Mammary epithelial cell (primary cell): ENCODE measurements at places on chromosomes 2 and 18. TPM values are rescaled to one million over a fixed set of nuclear protein-coding genes. Genes with fewer than 3 reads are reported as not detected.

RAB10 gene
- 127 TPM for total RNA-seq

RAB6C gene
- not detected for total RNA-seq

PSMG2 gene
- 67.9 and 83.9 TPM in 2 replicates for total RNA-seq

IER3IP1 gene
- 15.2 TPM for total RNA-seq

DSEL gene
- 6.0 TPM for total RNA-seq

ZNF638 gene
- 118 TPM for total RNA-seq

LINC00305 gene
- not detected in 2 replicates for total RNA-seq

DNA sequence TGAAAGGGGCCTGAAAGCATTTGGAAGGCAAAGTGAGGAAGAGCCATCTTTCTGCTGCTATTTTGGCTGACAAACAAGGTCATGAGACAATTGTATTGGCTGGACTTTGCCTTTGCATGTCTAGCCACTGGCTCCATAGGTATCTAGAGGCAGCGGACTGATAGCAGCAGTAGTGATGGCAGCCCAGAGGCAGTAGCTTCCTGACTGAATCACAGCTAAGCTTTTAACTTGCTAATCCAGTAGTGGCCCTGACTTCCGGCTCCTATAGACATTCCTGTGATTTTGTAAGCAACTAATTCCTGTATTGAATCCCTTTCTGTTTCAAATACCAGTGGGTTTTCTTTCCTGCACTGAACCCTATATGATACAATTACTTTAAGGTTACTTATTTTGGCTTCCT is 69.8 kb upstream of the PDE1A start:
- no peak for DNase-seq

DNA sequence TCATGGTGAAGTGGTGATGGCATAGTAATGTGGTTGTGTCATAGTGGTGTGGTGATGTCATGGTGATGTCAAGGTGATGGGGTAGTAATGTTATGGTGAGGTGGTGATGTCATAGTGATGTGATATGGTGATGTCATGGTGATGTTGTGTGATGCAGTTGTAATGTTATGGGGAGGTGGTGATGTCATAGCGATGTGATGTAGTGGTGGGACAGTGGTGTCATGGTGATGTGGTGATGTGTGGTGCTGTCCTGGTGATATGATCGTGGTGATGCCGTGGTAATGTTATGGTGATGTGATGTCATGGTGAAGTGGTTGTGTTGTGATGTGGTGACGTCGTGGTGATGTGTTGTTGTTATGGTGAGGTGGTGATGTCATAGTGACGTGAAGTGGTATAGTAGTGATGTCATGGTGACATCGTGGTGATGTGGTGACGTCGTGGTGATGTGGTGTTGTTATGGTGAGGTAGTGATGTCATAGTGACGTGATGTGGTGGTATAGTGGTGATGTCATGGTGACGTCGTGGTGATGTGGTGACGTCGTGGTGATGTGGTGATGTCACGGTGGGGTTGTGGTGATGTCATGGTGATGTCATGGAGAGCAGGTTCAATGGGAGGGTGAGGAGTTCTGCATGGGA is 242.7 kb upstream of the MYT1L start:
- DNase-seq = peak; percentile 0

GRCh38 chr2:105750735-105751134 is 6.0 kb downstream of the NCK2 start:
- no peak for DNase-seq

- DNase-seq = no peak
Observed at GRCh38 chr2:95348609-95349567, 51.7 kb downstream of the KCNIP3 start.

- DNase-seq = peak; percentile 16
Observed at GRCh38 chr2:16852651-16853050, 187.0 kb upstream of the CYRIA start.

- no peak for DNase-seq
Observed at GRCh38 chr2:133908171-133908570, 339.9 kb upstream of the NCKAP5 start.

- DNase-seq = no peak
Observed at GRCh38 chr18:80130555-80130954, 21.5 kb downstream of the ADNP2 start.

DNA sequence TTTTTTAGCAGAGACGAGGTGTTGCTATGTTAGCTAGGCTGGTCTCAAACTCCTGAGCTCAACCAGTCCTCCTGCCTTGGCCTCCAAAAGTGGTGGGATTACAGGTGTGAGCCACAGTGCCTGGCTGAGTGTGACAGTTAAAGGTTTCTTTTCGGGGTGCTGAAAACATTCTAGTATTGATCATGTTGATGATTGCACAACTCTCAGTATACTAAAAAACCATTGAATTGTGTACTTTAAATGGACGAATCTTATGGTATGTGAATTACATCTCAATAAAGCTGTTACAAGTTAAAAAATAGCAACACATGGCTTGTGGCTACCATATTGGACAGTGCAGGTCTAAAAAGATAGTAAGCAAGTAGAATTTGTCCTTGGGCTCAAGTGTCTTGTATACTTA is 22.3 kb downstream of the PAPOLG start:
- no peak for DNase-seq

DNA sequence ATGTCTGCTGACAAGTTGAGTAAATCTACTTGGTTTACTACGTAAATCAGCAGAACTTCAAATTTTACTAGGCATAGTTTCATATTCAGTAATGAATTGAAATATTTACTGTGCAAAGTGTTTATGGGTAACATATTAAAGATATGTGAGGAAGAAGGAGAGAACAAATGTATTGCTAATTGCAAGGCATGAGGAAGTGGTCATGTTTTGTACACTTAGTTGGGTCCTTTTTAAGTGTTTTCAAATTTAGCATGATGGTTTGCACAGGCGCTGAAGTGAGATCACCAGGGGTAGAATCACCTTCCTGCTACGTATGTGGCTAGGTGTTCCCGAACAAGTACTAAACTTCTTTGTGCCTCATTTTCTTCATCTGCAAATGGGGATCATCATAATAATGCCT is 1534.4 kb downstream of the LRP1B start:
- no peak for DNase-seq

- DNase-seq = no peak
Observed at GRCh38 chr2:33256162-33256755, 220.2 kb upstream of the RASGRP3 start.

DNA sequence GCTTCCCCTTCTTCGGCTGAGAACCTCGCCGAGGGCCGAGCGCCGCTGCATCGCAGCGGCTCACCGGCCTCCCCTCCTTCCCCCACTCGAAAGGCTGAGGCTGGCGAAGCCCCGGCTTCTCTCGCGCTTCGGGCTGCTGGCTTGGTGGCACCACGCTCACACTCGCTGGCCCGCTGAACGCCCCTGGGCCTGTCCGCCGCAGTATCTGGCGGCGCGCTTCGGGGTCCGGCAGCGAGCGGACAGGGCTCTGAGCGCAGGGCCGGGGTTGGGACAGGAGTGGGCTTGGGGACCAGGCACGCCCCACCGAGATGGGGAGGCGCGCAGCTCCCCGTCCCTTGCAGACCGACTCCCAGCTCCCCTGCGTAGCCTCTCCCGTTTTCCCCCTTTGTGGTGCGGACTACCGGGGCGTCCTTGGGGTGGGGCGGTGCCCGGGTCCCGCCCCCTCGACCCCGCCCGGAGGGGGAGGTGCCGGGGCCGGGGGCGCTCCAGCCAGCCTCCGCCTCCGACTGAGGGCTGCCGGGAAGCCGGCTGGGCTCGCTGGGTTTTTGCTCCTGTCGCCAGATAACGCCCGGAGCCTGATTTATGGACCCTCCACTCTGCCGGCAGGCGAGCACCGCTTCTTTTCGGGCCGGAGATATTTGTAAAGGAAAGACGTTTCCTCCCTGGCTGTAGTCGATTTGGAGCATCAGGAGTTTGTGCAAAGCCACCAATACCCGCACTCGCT is 3.8 kb downstream of the GBX2 start:
- DNase-seq = no peak

- no peak for DNase-seq
Observed at GRCh38 chr2:241482126-241482955, 26.0 kb downstream of the STK25 start.

GRCh38 chr2:3523551-3524041 is 4.3 kb upstream of the ADI1 start:
- DNase-seq = peak; percentile 11

- DNase-seq = no peak
Observed at GRCh38 chr18:59994357-59994756, 94.6 kb downstream of the PMAIP1 start.

DNA sequence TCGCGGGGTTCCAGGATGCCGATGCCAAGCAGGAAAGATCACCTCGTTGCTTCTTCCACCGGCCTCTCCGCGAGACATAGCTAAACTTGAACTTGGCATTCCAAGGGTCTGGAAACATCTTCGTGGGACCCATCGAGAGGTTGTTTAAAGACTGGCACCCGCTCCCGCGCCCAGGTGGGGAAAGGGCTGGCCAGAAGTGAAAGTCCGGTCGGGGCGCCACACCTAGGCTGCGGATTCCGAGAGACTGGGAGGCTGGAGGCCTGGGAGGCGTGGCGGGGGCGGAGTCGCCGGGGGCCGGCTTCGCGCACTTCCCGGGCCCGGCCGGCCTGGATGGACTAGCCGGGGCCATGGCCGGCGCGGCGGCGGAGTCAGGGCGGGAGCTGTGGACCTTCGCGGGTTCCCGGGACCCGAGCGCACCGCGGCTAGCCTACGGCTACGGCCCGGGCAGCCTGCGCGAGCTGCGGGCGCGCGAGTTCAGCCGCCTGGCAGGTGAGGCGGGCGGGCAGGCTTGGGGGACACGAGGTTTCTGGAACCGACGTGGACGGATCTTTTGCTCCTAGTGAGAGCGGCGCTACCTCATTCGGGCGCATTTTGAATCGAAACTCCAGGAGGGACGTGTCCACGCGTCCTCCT is at the start of gene MOCOS:
Gene MOCOS, plus strand, starts transcription at position 305 of the 633 bp plus-strand sequence. Its CDS starts 43 bp downstream, at position 348.
- DNase-seq = peak; percentile 77

DNA sequence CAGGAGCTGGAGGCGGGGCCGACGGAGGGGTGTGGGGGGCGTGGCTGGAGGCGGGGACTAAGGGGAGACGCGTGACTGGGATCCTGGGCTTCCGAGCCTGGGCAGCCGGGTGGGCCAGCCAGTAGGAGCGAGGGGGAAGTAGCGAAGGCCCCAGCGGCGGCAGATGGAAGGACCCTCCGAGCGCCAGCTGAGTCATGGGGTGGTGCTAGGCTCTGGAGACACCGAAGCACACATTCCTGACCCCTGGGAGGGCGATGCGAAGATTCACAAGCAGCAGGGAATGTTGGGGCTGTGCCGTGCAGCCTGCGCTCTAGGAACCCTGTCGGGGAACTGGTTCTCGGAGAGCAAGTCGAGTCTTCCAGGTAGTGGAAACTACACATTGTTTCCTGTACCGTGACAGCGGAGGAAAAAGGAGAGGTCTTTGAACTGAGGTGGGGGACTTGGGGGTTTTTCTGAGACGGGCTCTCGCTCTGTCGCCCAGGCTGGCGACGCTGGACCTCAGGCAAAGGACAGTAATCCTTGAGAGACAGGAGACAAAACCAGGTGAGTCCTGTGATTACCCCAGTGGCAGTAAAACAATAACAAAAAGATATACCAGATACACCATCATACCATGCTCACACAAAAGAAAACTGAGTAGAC is 650 bp upstream of the AFG3L2 start:
- no peak for DNase-seq

DNA sequence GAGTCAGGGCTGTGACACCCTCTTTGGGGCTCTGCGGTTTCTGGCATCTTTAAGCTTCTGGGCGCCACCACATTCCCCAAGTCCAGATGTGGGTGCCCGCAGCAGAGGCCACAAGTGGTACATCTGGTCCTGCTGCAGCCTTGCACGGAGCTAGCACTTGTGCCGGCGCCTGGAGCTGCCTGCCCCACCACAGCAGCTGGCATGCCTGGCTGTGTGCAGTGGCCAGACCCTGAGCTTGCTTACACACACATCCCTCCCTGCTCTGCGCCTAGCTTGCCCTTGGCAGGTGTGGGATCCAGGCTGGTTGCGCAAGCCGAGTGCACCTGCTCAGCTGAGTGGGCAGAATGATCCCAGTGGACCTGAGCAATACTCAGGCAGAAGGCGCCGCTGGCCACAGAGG is 27.3 kb downstream of the SLC4A10 start:
- no peak for DNase-seq

DNA sequence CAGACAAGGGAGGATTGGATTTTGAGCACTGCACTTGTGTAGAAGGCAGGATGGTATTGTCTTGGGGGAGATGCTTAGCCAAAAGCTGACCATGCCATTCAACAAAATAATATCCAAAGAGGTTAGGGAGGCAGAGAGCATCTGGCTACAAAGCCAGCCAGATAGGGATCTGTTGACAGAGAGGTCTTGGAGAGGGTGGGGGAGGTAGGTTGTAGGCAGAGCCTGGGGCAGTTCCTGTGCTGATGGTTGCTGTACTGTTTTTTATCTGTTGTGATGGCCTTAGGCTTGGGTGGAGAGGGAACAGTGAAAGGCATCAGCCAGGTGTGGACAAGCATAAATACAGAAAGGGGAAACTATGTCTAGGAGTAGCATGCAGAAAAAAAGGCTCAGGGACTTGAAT is 100.9 kb downstream of the AQP4 start:
- no peak for DNase-seq

DNA sequence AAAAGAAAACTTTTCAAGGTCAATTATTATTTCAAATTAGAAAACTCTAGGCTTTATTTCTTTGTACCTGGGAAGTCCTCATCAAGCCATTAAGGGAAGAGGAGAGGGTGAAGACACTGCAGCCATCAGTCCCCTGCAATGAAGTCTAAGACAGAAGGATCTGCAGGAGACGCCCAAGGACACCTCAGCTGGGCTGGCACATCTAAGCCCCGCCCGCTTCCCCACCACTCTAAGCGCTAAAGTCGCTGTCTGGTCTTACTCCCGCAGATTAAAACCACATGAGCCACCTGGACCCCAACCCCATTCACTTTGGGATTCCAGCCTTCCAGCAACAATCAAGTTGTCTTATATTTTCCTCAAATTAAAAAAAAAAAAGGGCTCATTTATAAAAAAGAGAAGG is 104.4 kb downstream of the AFF3 start:
- no peak for DNase-seq

- DNase-seq = no peak
Observed at GRCh38 chr2:27781496-27781895, 10.0 kb downstream of the MRPL33 start.

DNA sequence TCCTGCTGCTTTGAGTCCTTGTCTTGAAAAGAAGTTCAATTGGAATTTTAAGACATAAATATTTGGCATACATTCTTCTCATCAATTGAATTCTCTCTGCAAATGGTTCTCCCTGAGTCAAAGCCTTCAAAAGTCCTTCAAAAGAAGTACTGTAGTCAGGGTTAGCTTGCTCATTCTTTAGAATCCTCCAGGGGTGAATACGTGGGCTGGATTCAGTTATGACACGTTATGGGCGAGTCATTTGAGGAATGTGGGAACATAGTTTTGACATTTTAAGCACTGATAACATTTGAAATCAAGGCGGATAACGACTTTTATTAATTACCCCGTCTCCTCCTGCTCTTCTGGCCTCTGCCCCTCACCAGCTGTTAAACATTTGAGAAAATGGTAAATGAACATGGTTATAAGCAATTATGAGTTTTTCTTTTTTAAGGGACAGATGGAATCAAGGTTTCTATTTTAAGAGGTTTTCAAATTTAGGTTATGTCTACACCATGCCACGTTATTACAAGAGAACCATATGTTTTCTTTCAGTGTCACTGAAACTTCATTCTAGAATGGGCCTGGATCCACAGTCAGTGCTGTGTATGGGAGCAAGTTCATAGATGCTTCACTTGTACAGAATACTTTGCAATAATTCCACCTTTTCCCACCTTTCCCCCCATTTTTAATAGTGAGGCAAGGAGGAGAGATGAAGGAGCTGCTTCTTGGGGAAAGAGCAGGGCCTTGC is 273.1 kb downstream of the TSN start:
- DNase-seq = peak; percentile 63
